RWPE1 (cell line): ENCODE measurements at places on chromosomes 3 and 15.

- DNase-seq, result no peak
Measured at GRCh38 chr3:134627831-134628230, 23.0 kb downstream of the KY start.

GRCh38 chr15:68578980-68579935 lies at the start of gene CORO2B:
Gene CORO2B, plus strand, starts transcription at chr15:68578993. Its CDS starts 270 bp downstream, at chr15:68579263.
- peak; percentile 45 for DNase-seq

DNA sequence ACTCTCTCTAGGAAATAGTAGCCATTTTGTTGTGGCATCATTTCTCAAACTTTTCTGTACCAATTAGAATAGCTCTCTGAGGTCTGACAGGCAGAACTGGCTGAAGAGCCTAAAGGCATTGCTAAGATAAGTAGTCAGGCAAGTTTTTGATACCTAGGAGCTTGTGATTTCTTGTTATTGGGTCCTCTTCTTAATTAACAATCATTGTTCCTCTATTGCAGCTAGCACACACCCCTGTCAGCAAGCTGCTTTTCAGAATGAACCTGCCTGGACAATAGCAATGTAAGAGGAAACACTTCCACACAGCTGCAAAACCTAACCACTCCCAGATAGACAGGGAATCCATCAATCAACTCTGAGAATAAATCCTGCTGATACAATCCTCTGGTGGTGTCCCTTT lies 403.9 kb upstream of the TBL1XR1 start:
- no peak for DNase-seq

GRCh38 chr3:48855681-48856447 lies 8.2 kb upstream of the PRKAR2A start:
- no peak for DNase-seq

DNA sequence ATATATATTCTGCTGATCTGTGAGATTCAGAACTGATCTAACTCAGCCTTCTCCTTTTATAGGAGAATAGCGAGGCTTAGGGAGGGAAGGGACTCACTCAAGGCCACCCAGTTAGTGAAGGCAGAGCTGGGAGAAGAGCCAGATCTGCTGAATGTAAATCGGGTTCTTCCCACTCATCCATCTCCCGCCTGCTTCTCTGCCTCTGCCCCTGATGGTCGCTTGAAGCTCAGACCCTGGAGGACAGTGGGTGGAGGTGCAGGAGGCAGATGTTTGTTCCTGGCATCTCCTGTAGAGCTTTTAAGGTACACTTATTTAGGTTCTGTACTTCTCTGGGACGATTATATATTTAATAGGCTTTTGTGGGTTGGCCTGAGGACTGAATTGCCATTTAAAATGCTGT lies 4.3 kb downstream of the PDIA5 start:
- no peak for DNase-seq

- DNase-seq, result no peak
Measured at GRCh38 chr3:180180795-180181194, 144.1 kb upstream of the PEX5L start.

GRCh38 chr3:71584394-71585011 lies 975 bp upstream of the FOXP1 start:
- no peak for DNase-seq
